ENCODE measurements at places on chromosomes 7 and 10. TPM values are rescaled to one million over a fixed set of nuclear protein-coding genes. Genes with fewer than 3 reads are reported as not detected.

Gene LDB1
- total RNA-seq, result 78.6 TPM

Gene CTAGE6
- total RNA-seq, result not detected

Gene PLEKHS1
- 0.05 TPM for total RNA-seq

Gene TMEM229A
- not detected for total RNA-seq

Gene FAM13C
- not detected for total RNA-seq

Gene CALML3
- total RNA-seq, result not detected

Gene C10orf105
- 0.32 TPM for total RNA-seq

Gene GCK
- total RNA-seq, result 2.4 TPM

- peak; percentile 79 for DNase-seq
Observed at GRCh38 chr7:100049441-100050291, at the start of gene ZSCAN21. Gene ZSCAN21, plus strand, starts transcription at chr7:100049774. Its CDS starts 7,233 bp downstream, at chr7:100057007.

DNA sequence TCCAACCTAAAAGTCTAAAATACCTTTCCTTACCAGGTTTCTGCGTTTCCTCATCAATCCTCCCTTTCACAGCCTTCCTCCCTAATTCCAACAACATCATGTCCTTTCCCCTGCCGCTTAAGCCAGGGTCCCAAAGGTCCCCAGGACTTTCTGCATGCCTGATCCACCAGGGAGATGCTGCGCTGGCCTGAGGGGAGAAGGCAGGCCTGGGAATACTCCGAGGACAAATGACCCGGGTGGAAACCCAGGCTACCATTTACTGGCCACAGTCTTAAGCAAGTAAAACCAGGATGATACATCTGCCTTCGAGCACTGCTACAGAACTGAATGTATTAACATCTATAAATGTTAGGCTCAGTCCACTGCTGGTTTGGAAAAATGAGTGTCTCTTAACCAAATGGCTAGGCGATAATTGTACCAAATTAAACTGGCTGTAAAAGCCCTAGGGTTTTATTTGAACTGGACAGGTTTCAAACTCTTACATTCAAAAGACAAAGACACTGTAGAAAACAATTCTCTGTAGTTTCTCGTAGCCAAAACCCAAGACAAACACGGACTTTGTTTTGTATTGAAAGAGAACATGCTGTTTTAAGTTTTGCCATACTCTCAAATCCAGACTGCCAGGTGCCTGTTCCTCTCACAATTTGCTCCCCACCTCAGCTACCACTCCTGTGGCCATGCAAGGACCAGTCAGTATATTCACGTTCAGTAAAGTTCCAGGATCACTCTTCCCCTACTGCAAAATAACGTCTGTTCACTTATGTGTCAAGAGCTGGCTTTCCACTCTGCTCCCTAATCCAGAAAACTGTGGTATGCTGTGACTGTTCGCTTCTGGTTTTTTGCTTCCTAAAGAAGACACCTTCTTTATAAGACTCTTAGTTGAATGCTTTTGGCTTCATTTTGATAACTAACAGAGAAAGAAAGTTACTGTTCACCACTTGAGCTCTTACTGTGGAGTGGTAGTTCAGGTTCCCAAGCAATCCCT is 145.7 kb downstream of the RNF216 start:
- no peak for DNase-seq

DNA sequence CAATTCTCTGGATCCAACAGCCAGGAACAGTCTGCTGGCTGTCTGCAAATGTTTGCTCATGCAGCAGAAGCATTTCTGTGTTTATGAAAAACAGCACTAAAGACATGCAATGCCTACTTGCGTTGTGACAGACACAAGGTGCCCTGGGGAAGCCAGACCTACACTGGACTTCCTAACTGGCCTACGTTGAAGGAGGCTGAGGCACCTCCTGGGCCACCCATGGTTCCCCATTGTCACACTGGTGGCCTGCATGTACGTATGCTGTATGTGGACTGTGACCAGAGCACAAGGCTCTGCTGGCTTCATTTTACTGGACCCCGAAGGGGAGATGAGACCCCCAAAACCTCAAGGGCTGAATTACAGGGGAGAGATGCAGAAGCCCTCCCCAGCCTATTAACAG is 27.7 kb downstream of the PSAP start:
- no peak for DNase-seq

GRCh38 chr7:19351341-19352304 is 206.4 kb upstream of the FERD3L start:
- no peak for DNase-seq

GRCh38 chr10:118720685-118721538 is 33.9 kb downstream of the CACUL1 start:
- DNase-seq, result peak; percentile 34

DNA sequence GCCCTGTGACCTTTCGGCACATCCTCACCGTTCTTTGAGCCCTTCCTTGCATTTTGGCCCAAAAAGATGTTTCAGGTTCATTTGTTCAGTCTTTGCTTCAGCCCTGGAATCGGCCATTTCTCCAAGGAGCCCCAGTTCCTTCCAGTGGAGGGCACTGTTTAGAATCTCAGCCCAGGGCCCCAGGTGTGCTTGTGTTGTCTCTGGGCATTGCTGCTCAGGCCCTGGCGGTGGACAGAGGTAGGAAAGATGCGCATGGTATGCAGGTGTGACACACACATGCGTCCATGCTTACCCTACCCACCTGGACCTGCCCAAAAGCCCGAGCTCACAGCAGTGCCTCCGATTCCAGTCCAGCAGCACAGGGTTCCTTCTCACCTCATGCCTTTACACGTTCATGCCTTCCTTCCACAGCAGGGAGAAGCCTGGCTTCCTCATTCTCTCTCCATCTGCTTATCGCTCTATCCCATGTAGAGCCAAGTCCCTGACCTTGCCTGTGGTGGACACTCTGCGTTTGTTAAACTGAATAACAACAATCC is 70.6 kb downstream of the LHPP start:
- no peak for DNase-seq

DNA sequence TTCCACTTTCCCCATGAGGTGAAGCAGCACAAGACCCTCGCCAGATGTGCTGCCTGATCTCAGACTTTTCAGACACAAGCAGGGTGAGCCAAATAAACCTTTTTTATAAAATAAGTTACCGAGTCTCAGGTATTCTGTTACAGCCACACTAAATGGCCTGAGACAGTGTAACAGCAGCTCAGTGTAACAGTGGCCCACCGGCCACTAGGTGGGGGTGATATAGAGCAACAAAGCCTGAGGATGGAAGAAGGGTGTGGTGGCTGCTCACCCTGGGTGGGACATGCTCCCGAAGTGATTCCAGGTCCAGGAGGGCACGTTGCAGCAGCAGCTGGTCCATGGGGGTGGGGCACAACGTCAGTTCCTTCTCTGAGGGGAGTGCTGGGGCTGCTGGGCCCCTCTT is 44.6 kb downstream of the BMS1 start:
- DNase-seq, result no peak

- no peak for DNase-seq
Observed at GRCh38 chr10:16965740-16966447, 148.7 kb upstream of the RSU1 start.

GRCh38 chr10:48224979-48225560 is 49.4 kb downstream of the FRMPD2 start:
- no peak for DNase-seq

DNA sequence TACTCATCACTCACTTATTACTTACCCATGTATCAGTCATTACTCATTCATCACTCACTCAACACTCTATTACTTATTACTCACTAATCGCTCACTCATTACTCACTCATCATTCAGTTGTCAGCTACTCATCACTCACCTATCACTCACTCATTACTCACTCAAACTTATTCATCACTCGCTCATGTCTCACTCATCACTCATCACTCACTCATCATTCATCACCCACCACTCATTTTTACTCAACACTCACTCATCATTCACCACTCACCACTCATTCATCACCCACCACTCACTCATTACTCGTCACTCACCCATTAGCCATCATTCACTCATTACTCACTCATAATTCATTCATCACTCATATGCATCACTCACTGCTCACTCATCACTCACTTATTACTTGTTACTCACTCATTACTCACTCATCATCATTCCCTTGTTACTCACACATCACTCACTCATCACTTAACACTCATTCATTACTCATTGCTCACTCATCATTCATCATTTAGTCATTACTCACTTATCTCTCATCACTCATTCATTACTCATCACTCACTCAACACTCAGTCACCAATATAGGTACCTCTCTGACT is 237.9 kb downstream of the ADARB2 start:
- no peak for DNase-seq

GRCh38 chr10:133056651-133057178 is 31.0 kb upstream of the ADGRA1 start:
- no peak for DNase-seq

GRCh38 chr10:87716348-87716670 is 56.6 kb downstream of the PAPSS2 start:
- DNase-seq, result no peak

DNA sequence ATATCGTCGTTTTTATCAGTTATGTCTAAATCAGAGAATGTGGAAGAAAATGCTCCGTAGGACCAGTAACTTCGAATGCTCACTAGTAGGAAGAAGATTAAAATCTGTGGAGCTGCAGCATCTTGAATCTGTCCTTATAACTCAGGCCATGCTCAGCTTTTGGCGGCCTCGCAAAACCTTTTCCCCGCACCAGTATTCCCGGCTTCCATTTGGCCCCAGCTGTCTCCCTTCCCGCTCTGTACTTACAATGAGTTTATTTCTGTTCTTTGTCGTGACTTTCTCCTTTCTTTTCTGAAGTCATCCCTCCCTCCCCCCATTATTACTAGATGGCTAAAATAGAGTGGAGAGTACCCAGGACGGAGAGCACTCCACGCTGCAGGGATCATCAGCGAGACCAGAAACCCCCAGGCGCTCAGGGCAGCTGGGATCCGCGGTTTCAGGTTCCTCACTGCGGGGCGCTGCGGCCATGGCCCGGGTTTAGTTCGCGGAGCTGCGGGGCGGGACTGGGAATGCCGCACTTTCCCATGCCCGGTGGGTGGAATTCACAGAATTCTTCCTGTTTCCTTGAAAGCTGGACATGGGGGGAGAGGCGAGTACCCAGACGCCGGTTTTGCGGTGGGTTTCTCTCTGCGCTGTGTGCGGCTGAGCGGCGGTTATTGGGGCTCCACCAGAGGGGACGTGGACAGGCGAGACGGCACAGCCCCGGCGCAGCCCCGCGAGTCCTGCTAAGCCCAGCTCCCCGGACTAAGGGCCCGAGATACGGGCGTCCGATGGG is 183.5 kb downstream of the POM121L12 start:
- no peak for DNase-seq

GRCh38 chr10:124963866-124964720 is 22.2 kb downstream of the ZRANB1 start:
- no peak for DNase-seq

DNA sequence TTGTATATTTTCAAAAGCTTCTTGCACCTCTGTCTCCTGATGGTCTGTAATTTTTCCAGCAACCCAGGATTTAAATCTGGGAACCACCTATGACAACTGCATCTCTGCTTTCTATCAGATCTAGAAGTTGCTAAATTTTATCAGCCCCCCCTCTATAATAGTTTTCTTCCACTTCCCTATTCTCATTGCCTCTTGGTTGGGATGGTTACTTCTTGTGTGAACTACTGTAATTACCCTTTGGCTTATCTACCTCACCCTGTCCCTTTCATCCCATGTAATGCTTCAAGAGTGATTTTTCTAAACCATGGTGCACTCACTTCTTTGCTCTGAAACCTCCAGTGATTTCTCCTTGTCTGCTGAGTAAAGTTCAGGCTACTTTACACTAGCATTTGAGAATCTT is 92.3 kb downstream of the BMPR1A start:
- no peak for DNase-seq

DNA sequence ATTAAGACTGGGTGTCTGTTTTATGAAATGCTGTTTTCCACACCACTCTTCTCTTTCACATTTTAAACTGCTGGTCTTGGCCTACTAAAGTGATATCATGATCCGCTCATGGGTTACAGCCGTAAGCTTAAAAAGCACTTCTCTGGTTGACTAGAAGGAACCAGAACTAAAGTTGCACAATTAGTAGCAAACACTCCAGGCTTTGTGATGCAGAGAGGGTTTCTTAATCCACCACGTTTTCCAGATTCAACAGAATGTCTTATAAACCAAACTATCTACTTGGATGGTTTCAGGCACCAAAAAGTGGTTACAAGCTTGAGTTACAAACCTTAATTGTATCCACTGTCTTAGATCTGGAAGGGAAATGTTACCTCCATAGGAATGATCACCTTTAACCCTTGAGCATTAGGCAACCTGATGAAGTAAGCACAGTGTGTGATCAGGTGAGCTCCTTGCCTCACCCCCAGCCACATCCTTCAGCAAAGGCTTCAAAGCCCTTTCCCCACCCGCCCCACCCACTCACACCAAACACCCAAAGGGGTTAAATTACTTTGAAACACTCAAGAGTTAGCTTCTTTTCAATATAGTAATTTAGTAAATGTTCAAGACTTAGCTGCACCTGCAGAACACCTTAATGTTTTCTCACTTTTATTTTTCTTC is 3.5 kb downstream of the ELMO1 start:
- no peak for DNase-seq

DNA sequence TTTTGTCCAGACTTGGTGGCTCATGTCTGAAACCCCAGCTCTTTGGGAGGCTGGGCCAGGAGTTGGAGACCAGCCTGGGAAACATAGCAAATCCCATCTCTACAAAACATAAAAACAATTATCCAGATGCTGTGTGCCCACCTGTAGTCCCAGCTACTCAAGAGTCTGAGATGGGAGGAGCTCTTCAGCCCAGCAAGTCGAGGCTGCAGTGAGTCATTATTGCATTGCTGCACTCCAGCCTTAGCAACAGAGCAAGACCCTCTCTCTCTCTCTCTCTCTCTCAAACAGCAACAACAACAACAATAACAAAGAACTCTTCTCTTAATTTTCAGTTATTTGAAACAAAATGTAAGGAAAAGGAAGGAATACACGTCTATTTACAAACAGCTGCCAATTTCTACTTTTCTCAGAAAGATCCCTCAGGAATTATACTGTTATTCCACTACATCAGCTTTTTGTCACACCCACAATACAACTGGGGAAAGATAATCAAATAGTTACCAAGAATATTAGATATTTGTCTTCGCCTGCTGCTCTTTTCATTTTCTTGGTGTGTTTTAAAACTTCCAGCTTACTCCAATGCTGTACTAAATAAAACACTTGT is 5.1 kb upstream of the TSPAN12 start:
- DNase-seq, result no peak

DNA sequence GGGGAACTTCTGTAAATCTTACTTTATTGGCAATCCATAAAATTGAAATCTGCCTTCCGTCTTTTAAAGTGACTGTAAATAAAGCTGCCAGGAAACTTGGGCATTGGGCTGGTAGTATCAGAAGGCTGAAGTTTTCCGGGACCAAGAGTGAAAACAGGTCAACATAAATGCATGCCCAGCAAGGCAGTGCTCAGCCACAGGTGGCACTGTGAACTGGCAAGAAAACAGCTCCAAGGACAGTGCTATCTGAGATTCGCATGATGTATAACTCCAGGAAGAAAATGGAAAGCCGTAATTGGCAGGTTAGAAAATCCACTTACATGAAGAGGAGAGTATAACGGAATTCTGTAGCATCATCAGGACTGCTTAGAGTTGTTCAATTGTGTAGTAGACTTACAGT is 1.9 kb upstream of the INSYN2A start:
- no peak for DNase-seq

Data from activated T-helper 1 cell treated with anti-CD3 and anti-CD28 coated beads, Interleukin-12 subunit alpha, Interleukin-12 subunit beta, Interleukin-2, Interleukin-4 antibody, amounts not matched to agents 30 ng/mL and 10 ng/mL and 1 ng/mL, durations not matched to agents 14 hours and 24 hours and 36 hours (primary cell).